ENCODE measurements at places on chromosomes 2 and 18. TPM values are rescaled to one million over a fixed set of nuclear protein-coding genes. Genes with fewer than 3 reads are reported as not detected.
A peak's percentile ranks its signal among the peaks of the same experiment; 100 is the strongest.

The LBX2 gene
- total RNA-seq = 0.20 TPM

The ASAP2 gene
- 29.7 TPM for total RNA-seq

The MOGAT1 gene
- total RNA-seq = not detected

The SOX11 gene
- total RNA-seq = not detected

The SMYD1 gene
- 0.21 TPM for total RNA-seq

DNA sequence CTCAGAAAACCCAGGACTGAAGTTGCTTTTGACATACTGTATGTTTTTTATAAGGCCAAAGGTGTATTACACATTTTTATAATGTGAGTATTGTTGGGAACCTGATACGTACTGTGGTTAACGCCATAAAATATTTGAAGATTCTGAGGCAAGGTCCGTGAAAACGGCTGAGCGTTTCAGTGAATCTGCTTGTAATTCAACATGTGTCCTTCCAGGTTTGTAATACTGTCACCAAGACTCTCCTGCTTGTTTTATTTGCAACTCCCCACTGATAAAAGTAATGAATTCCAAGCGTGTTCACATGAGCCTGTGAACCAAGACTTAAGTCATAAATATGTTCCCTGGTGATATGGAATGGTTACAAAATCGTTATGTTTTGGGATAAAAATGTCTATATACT lies 23.9 kb upstream of the FRZB start:
- DNase-seq = no peak
- H3K27ac ChIP-seq = no peak overlapping the region
- H3K4me3 ChIP-seq = no peak overlapping the region
- no peaks in the 10 kb centered on the region for H3K4me1 ChIP-seq
- H3K27me3 ChIP-seq = no peaks in the 10 kb centered on the region

DNA sequence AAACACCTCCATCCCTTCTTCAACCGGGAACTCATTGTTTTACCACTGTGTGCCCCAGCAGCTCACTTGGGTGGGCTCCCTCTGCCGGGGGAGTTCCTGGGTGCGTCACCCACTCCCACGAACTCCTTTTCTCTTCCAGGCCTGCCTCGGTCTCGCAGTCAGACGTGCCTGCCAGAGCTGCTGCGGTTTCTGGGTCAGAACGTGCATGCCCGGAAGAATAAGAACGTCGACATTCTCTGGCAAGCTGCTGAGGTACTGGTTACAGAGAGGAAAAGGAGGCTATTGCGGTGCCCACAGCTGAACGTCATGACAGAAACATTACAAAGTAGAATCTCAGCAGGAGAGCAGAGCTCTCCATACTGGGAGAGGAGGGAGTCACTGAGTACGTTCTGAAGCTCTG lies 35.6 kb downstream of the COA5 start:
- no peak for DNase-seq
- no peaks in the 10 kb centered on the region for H3K36me3 ChIP-seq
- no peak overlapping the region for H3K27ac ChIP-seq
- H3K27me3 ChIP-seq = no peaks in the 10 kb centered on the region
- no peak overlapping the region for H3K4me3 ChIP-seq

GRCh38 chr18:26655525-26656430 lies 107.4 kb upstream of the KCTD1 start:
- peak overlapping the region; percentile 58 for H3K4me3 ChIP-seq
- H3K27ac ChIP-seq = peak overlapping the region; percentile 86
- peaks cover 14% of the 10 kb centered on the region for H3K4me1 ChIP-seq
- no peaks in the 10 kb centered on the region for H3K36me3 ChIP-seq
- peak; percentile 22 for DNase-seq

DNA sequence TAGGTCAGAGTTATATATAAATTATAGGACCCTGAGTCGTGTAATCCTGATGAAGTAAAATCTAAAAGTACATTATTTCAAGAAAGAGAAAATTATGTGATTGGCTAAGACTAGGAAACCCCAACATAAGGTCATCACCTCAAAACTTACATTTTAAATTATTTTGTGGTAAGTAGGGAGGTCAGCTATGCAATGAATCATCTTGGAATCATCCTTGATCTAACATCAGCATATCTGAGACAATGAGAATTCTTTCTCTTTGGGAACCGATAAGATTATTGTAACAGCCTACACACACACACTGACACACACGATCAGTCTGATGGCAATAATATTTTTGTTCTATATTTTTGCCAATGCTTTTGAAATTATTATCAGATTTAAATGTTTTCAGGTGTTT lies 904.8 kb upstream of the CHAC2 start:
- no peaks in the 10 kb centered on the region for H3K4me1 ChIP-seq
- no peaks in the 10 kb centered on the region for H3K27me3 ChIP-seq
- no peaks in the 10 kb centered on the region for H3K36me3 ChIP-seq
- H3K4me3 ChIP-seq = no peak overlapping the region

DNA sequence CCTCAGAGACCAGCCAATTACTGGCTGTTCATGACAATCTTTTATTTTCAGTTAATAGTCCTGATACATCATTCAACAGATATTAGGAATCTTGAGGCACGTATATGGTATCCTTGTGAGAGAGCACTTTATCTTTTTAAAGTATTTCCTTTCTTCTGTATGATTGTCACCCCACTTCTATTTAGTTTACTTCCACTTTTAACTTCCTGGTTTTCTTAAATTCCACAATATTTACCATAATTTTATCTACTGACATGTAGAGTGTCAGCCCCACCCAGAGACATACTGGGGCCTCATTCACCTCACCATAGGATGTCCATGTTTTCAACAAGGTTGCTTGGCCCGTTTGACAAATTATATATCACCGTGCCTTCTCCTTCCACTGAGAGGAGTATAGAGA lies 182.9 kb upstream of the ID2 start:
- no peaks in the 10 kb centered on the region for H3K36me3 ChIP-seq
- no peak for DNase-seq
- H3K4me1 ChIP-seq = no peaks in the 10 kb centered on the region

DNA sequence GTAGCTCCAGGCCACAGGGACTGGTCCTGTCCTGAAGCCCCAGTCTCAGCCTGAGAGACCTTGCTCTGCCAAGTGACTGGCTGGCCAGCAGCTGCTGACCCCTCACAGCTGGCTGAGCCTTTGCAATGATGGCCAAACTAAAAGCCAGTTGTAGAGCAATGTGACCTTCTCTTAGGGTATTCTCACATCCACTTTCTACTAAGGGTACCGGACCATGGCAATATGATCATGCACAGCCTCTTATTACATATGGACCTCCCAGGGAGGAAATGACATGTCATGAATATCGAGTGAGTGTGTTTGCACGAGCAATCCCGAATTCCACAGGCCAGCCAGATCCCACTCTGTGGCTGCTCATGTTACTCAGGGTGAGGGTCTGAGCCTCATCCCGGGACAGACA lies 213.9 kb downstream of the VAPA start:
- no peaks in the 10 kb centered on the region for H3K27me3 ChIP-seq
- H3K4me1 ChIP-seq = no peaks in the 10 kb centered on the region

- no peaks in the 10 kb centered on the region for H3K27me3 ChIP-seq
- H3K4me1 ChIP-seq = no peaks in the 10 kb centered on the region
Observed at GRCh38 chr2:101153077-101153707, 2.0 kb upstream of the TBC1D8 start.

DNA sequence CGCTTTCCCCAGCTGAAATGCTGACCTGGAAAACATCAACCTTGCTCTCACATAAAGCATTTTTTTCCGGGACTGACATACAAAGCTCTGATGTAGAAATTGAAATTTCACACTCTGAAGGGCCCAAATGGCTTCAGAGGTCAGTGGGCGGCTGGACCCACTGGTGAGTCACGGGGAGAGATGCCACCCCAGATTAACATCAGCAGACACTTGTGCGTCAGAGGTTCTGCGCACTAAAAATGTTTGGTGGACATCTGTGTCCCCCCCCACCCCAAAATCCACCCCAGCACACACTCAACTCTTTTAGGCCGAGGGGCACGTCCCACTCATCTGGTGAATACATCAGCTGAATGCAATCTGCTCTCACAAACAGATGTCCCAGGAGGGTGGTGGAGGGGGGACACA lies 208.9 kb downstream of the ASB1 start:
- H3K4me3 ChIP-seq = no peak overlapping the region
- no peaks in the 10 kb centered on the region for H3K4me1 ChIP-seq
- H3K27ac ChIP-seq = no peak overlapping the region
- DNase-seq = no peak
- no peaks in the 10 kb centered on the region for H3K36me3 ChIP-seq

DNA sequence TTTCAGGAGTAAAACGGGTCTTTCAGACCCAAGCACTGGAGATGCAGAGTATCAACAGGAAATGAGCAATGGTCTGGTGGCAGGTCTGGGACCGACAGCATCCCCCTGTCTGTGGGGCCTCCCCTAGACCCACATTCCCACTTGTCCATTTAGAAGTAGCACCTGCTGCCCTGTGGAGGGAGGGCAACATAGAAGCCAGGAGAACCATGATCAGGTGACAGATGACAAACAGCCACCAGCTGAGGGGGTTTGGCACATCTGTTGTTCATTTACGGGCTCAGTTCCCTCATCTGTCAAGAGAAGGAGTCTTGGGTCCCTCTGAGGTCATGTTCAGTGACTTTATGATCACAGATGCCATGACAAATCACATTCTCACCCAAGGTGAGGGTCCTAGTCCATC lies 77.9 kb upstream of the SLC66A3 start:
- H3K27ac ChIP-seq = no peak overlapping the region
- no peak for DNase-seq
- no peak overlapping the region for H3K4me3 ChIP-seq
- H3K27me3 ChIP-seq = no peaks in the 10 kb centered on the region

DNA sequence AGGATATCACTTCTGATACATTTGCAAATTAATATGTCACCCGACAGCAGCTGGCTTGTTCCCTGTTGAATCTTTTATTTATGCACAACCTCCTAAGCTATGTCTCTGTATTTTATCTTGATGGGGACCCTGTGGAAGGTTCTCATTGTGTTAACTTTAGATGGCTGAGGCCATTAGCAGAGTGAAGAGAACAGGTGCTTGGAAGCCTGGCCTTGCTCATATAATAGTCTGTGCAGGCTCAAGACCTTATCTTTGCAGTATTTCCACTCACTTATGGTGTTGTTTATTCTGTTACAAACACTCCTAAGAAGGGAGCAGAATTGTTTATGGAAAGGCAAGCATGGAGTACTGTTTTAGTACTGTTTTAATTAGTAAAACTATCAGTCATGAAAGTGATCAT lies 107.6 kb downstream of the SETBP1 start:
- no peak for DNase-seq
- H3K27me3 ChIP-seq = no peaks in the 10 kb centered on the region
- no peaks in the 10 kb centered on the region for H3K4me1 ChIP-seq
- H3K4me3 ChIP-seq = no peak overlapping the region
- H3K36me3 ChIP-seq = no peaks in the 10 kb centered on the region

GRCh38 chr18:32378705-32379104 lies 92.0 kb downstream of the GAREM1 start:
- no peaks in the 10 kb centered on the region for H3K4me1 ChIP-seq
- no peaks in the 10 kb centered on the region for H3K27me3 ChIP-seq
- DNase-seq = no peak
- no peak overlapping the region for H3K4me3 ChIP-seq
- H3K36me3 ChIP-seq = no peaks in the 10 kb centered on the region
- no peak overlapping the region for H3K27ac ChIP-seq

GRCh38 chr2:31028417-31028816 lies 109.8 kb downstream of the GALNT14 start:
- H3K27me3 ChIP-seq = no peaks in the 10 kb centered on the region
- no peaks in the 10 kb centered on the region for H3K36me3 ChIP-seq
- H3K4me3 ChIP-seq = no peak overlapping the region
- H3K4me1 ChIP-seq = no peaks in the 10 kb centered on the region
- H3K27ac ChIP-seq = no peak overlapping the region
- no peak for DNase-seq

DNA sequence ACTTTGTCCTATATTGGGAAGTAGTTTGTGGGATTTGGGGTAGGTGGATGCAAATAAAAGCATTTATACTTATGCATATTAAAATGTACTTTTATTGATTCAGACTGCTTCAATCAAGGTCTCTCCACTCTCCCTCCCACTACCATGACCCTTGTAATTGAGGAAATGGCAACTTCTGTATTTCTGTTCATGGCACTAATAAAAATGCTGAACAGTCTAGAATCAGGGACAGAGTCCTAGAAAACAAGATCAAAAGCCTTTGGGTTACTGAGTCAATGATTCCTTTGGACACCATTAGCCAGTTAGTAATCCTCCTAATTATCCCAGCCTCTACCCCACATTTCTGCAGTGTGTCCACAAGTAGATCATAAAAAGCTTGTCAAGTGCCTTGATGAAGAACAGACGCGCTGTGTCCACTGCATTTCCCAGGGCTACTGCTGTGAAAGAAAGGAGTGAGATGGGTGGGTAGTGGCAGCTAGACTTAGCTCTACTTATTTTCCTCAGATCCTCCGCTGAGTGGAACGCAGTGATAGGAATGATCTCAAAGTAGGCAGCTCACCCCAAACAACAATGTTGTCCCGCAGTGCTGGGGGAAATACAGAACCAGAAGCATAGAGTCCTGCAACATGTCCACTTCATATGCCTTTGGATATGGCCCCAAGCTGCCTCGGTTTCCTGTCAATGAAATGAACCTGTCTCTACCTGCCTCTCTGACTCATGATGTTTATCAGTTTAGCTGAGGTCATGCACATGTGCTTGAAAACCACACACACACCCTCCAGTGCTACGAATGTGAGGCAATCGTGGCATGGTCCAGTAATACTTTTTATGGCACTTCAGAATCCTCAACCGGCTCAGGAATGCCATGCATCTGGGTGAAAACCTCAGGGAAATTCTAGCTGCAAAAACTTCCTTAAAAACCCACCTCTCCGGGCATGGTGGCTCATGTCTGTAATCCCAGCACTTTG lies 115.5 kb downstream of the COL6A3 start:
- H3K36me3 ChIP-seq = no peaks in the 10 kb centered on the region
- DNase-seq = no peak
- H3K4me1 ChIP-seq = no peaks in the 10 kb centered on the region

- DNase-seq = no peak
- H3K4me1 ChIP-seq = peaks cover 7% of the 10 kb centered on the region
- no peak overlapping the region for H3K27ac ChIP-seq
Observed at GRCh38 chr2:155381436-155381835, 682.9 kb downstream of the KCNJ3 start.

DNA sequence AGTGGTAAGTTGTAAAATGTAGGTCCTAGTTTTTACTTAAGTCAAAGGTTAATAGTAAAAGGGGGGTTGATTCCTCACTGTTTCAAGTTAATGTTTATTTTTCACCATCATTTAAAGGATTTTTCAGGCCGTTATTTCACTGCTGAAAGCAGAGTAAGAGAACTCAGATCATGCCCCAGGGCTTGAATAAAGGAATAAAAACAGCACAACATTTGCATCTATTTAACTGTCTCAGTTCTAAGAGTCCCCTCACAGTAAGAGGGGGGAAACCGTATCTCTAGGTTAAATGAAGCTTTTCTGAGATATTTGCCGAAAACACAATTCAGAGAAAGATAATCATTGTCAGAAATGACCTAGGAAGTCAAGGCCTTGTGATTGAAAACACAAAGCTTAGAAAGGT lies 138.2 kb upstream of the KCTD1 start:
- H3K27ac ChIP-seq = no peak overlapping the region
- no peaks in the 10 kb centered on the region for H3K4me1 ChIP-seq
- no peak for DNase-seq
- no peaks in the 10 kb centered on the region for H3K36me3 ChIP-seq
- H3K4me3 ChIP-seq = no peak overlapping the region
- H3K27me3 ChIP-seq = no peaks in the 10 kb centered on the region

Data from tibial nerve (tissue), 4 donors.